AG10803 (cell line): ENCODE measurements at places on chromosomes 5 and 9.

GRCh38 chr5:132022737-132023136 is 11.3 kb upstream of the ACSL6 start:
- DNase-seq = no peak

DNA sequence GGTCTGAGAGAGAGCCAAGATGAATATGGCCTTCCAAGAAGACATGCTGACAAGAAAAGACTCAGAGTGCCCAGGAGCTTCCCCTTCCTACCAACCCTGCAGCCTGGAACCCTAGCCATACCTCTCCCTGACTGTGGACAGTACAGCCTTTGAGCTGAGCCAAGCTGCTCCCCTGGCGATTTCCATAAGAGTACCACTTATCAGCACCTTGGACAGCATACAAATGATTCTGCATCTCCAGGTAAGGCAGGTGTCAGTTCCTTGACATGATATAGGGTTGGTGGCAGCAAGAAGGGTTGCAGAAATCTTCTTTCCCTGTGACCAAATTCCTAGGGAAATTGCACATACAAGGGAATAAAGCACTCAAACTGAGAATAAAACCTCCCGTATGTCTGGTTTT is 58.3 kb downstream of the MFAP3 start:
- no peak for DNase-seq

DNA sequence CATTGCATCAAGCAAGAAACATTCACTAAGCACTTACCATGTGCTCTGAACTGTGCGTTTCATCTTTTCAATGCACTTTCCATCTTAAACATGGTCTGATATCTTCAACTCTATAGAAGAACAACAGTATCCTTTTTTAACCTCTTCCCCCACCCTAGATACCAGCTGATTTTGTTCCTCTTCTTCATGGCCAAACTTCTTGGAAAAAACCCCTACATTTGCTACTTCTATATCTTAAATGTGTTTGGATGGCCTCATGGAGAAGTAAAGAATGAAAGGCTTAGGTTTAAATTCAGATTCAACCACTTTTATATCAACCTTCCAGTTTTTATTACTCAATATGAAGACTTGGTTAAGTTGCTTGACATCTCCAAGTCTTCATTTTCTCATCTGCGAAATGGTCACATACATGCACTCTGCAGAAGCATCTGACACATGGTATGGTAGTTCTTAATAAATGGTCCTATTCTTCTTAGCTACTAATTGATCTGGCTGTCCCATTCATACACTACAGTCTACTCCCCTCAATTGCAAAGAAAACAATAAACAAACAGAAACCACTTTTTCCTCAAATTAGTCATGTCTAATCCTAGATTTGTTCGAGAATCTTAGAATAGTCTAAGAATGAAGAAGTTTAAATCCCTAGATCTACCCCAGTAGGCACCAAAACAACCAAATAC is 59.4 kb downstream of the FYB1 start:
- DNase-seq = no peak

DNA sequence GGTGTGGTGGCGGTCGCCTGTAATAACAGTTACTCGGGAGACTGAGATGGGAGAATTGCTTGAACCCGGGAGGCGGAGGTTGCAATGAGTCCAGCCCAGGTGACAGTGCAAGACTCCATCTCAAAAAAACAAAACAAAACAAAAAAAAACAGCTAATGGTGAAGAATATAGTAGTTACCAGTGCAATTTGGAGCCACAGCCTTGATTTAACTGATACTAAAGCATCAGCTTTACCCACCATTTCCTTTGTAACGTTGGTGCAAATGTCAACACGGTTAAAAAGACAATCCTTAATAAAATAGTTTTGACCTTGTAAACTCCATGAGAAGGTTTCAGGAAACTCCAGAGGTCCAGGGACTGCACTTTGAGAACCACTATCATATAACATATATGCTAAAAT is 41.8 kb downstream of the FNBP1 start:
- DNase-seq = no peak

- no peak for DNase-seq
Observed at GRCh38 chr5:54383941-54384340, 71.6 kb upstream of the HSPB3 start.

GRCh38 chr9:122815544-122815943 is 12.8 kb downstream of the PDCL start:
- no peak for DNase-seq
